MM.1S (cell line): ENCODE measurements at places on chromosomes 3 and 15.

DNA sequence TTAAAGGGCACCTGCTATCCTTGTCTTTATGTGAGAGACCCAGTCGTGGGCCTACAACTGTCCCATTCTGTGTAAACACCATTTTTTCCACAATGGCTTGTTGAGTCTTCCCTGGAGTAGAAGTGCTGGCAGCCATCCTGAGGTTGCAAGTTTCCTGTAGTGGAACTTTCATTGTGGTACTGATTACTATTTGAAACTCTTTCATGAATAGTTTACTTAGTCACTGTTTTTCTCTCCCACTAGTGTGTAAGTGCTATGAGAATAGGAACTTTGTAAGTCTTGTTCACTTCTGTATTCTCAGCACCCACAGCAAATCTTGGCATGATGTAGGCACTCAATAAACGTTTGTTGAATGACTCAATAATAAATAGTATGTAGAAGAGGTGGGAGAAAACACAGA is 48.6 kb downstream of the RARB start:
- no peaks in the 10 kb centered on the region for H3K27me3 ChIP-seq
- no peak overlapping the region for H3K27ac ChIP-seq
- DNase-seq: no peak
- no peak overlapping the region for H3K4me3 ChIP-seq

DNA sequence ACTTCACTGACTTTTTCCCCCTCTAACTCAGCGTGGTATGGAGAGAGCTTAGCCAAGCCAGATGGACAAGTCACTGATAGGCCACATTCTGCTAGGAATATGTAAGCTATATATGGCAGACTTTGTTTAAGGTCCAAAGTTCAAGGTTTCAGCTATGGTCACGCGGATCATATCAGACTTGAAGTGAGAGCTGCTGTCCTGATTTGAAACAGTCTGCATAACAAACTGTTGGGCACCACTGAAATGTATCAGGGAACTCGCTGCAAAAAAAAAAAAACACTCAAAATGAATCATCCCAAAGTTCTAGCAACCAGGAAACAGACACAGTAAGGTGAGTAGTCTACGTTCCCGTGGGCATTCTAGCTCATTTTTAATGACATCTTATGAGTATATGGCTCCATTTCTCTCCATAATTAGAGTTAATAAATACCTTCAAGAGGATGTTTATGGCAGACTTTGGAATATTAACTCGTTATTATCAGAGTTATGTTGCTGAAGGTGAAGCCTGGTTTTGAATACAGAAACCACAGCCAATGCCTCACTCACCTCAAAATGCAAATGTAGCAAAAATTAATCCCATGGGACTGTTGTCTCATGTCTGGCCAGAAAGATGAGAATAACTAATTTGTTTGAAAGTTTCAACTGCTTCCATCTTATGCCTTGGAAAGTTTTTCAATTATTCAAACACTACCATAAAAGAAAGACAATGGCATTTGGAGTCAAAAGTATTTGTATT is 12.3 kb downstream of the DPH3 start:
- no peaks in the 10 kb centered on the region for H3K27me3 ChIP-seq
- no peaks in the 10 kb centered on the region for H3K4me1 ChIP-seq
- no peak for DNase-seq
- H3K4me3 ChIP-seq: no peak overlapping the region
- H3K36me3 ChIP-seq: no peaks in the 10 kb centered on the region
- H3K27ac ChIP-seq: no peak overlapping the region

DNA sequence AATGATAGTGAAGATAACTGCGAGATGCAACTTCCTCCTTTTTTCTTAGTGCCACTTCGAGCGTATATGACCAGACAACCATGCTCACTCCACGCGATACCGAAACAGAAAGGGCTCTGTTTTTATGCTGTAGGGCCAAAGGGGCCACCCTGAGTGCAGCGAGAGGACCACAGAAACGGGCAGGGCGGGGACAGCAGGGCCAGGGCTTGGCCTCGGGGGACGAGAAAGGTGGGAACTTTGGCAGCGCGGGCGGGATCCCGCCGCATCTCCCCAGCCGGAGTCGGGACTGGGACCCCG is 483 bp downstream of the VPS13C start:
- no peaks in the 10 kb centered on the region for H3K27me3 ChIP-seq
- H3K36me3 ChIP-seq: no peaks in the 10 kb centered on the region
- 0 out of 2 replicates have a peak, but pooled peaks cover 4% of the 10 kb centered on the region for H3K4me1 ChIP-seq

GRCh38 chr3:36124118-36124796 is 256.0 kb upstream of the STAC start:
- H3K27me3 ChIP-seq: no peaks in the 10 kb centered on the region
- no peaks in the 10 kb centered on the region for H3K4me1 ChIP-seq
- H3K4me3 ChIP-seq: no peak overlapping the region

GRCh38 chr3:9781551-9781950 is 10.7 kb downstream of the TADA3 start:
- no peak overlapping the region for H3K27ac ChIP-seq
- no peak overlapping the region for H3K4me3 ChIP-seq
- no peaks in the 10 kb centered on the region for H3K27me3 ChIP-seq
- DNase-seq: no peak
- no peaks in the 10 kb centered on the region for H3K4me1 ChIP-seq
- H3K36me3 ChIP-seq: 0 out of 2 replicates have a peak, but pooled peaks cover 2% of the 10 kb centered on the region

DNA sequence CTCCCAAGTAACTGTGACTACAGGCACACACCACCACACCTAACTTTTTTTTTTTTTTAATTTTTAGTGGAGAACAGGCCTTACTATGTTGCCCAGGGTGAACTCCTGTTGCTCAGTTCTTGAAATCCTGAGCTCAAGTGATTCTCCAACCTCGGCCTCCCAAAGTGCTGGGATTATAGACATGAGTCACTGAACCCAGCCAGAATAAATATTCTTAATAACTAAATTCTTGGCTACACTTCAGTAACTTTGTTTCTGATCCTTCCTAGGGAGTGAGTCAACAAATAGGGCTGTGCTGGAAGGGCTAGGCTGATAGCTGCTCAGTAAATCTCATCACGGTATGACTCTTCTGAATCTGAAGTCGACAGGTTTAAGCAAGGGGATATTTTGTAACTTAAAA is 56.6 kb downstream of the P3H2 start:
- H3K36me3 ChIP-seq: no peaks in the 10 kb centered on the region
- no peak for DNase-seq
- H3K27me3 ChIP-seq: no peaks in the 10 kb centered on the region
- no peak overlapping the region for H3K4me3 ChIP-seq
- no peaks in the 10 kb centered on the region for H3K4me1 ChIP-seq

- no peak for DNase-seq
- no peaks in the 10 kb centered on the region for H3K27me3 ChIP-seq
- H3K4me3 ChIP-seq: no peak overlapping the region
These were observed 355.0 kb downstream of the RBMS3 start for GRCh38 chr3:29635888-29636287.

DNA sequence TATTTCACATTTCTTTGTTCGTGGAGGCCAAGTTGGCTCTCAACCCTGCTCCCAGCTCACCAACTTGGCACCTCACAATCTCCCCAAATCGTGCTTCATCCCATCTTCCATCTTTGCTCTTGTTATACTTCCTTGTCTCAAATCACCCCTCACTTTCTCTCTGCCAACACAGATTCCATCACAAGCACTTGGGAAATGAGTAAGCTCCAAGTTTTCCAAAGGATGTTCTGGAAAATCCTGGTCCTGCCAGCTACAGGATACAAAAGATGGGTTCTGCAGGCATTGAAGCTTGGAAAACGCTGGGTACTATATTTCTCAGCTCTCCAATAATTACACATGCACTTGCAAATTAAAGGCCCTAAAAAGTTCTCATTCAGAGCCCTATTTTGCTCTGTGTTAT is 4.1 kb upstream of the TM4SF4 start:
- no peaks in the 10 kb centered on the region for H3K36me3 ChIP-seq
- no peak overlapping the region for H3K27ac ChIP-seq
- H3K27me3 ChIP-seq: no peaks in the 10 kb centered on the region
- H3K4me3 ChIP-seq: no peak overlapping the region
- peaks cover 23% of the 10 kb centered on the region for H3K4me1 ChIP-seq

DNA sequence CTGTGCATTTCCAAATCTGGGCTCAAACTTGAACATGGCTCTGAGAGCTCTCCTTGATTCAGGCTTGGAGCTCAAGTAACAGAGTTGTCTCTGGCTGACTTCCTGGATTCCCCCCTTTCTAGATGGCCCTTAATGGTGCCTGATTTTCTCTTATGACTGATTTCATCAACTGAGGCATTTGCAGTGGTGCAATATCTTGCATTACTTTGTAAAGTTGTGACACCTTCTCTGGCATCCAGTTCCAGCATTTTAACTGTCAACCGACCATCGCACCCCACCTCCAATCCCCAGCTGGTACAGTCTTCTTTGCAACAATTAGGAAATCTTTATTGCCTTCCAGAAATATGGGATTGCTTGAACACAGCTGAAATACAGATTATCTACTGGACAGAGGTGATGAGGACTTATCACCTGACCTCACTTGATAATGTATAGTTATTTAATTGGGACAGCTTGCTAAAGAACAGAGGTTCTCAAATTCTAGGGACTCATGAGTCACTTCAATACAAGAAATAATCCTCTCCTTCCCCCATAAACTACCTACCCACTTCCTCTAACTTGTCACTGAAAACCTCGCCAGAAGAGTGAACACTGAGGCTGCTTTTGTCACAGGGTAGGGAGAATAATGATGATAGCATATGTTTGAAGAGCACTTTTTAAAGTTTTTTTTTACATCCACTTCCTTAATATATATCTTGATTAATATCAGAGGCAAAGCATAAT is 41.8 kb downstream of the FILIP1L start:
- H3K36me3 ChIP-seq: no peaks in the 10 kb centered on the region
- DNase-seq: no peak
- H3K4me1 ChIP-seq: peaks cover 16% of the 10 kb centered on the region
- no peak overlapping the region for H3K4me3 ChIP-seq
- no peak overlapping the region for H3K27ac ChIP-seq

- no peak overlapping the region for H3K27ac ChIP-seq
- H3K4me3 ChIP-seq: no peak overlapping the region
- no peaks in the 10 kb centered on the region for H3K27me3 ChIP-seq
These were observed 56.5 kb downstream of the BSN start for GRCh38 chr3:49610666-49611280.
